ENCODE measurements at places on chromosomes 5 and 9.

- no peak for DNase-seq
Observed at GRCh38 chr5:141050622-141051520, at the start of gene PCDHB1. Gene PCDHB1 (plus strand): TSS chr5:141051374. CDS start chr5:141051471, 97 bp downstream.

DNA sequence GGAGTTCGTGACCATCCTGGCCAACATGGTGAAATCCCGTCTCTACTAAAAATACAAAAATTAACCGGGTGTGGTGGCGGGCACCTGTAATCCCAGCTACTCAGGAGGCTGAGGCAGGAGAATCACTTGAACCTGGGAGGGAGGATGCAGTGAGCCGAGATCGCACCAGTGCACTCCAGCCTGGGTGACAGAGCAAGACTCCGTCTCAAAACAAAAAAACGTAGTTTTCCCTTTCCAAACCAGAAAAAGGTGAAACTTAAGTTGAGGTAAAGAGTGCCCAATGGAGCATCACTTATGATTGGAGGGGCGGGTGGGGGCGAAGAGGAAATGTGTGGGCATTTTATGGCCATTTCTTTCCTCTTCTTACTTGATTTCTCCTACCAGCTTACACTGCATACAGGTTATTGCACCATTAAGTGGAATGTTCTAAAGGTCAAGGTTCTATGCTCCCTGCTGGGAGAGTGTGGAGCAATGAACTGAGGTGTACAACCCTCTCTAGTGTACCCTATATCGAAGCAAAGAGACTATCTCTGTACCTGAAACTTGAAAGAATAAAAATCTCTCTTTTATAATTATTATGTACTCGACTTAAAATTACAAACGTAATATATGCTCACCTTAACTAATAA lies 136.2 kb downstream of the DEPDC1B start:
- DNase-seq = no peak

GRCh38 chr5:80326468-80326867 lies 6.7 kb downstream of the SPZ1 start:
- no peak for DNase-seq

DNA sequence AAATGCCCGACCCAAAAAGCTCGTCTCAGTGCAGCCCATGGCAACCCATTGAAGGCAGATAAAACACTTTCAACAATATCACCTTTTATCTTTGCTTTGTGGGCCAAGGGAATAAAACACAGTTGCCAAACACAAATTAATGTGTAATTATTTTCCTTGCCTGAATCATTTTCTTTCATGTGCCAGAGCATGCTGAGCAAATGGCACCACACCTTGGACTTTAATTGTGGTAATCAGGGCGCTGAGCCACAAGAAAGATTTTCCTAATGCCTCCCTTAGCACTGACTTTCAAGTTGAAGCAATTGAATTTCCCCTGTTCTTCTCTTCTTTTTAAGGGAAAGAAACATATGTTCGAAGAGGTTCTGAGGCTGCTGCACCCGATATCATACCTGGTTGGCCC lies 297.1 kb upstream of the MSX2 start:
- no peak for DNase-seq

DNA sequence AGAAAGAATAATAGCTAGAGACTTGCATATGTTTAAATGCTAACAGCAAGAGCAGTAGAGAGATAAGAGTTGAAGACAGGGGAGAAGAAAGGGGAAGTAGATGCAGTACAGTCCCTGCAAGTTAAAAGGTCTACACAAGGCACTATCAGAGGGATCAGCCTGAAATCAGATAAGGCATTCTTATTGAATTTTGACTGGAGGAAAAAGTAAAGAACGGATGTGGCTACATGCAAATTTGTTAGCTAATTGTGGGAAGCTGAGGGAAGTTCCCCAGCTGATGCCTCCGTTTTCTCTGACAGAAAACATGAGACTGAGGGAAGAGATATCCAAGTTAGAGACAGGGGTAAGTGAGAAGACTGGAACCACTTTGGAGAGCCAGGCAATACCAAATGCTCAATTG lies 12.9 kb upstream of the RHOBTB3 start:
- DNase-seq = no peak

DNA sequence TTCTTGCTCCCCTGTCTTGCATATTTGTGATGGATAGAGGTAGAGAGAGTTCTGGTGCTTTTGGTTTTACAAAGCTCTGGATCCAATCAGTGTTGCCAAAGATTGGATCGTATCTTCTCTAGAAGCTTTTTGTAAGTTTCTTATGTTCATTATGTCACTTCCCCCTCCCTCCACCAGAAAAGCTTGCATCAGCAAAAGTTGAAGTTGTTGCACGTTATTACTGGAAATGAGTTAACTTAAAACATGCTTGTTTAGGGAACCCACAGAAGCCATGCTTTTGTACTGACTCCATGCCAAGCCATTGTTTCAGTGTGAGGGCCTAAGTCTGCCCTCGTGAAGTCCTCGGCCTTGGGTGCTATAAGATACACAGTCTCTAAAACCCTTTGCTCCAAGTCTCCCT lies 186.5 kb downstream of the ERCC6L2 start:
- no peak for DNase-seq

GRCh38 chr5:5644249-5644648 lies 221.8 kb downstream of the ICE1 start:
- DNase-seq = no peak

DNA sequence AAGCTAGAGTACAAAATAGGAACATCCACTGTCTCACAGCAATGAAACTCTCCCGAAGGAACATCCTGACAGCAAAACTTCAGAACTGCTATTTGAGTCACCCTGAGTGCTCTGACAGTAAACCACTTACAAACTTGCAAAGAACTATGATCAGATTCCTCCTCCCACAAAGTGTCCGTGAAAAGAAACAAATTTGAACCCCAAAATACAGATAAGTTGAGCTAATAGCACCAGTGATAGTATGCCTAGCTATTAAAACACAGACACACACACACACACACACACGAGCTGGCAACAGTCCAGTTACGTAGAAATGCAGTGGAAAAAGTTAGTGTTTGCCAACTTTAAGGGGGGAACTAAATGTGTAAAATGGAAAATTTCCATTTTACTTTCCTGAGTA lies 3.1 kb upstream of the GLIS3 start:
- DNase-seq = no peak

- DNase-seq = no peak
Observed at GRCh38 chr5:102975457-102976182, 144.3 kb downstream of the GIN1 start.

- DNase-seq = no peak
Observed at GRCh38 chr5:167280111-167280510, 1011.3 kb upstream of the WWC1 start.

DNA sequence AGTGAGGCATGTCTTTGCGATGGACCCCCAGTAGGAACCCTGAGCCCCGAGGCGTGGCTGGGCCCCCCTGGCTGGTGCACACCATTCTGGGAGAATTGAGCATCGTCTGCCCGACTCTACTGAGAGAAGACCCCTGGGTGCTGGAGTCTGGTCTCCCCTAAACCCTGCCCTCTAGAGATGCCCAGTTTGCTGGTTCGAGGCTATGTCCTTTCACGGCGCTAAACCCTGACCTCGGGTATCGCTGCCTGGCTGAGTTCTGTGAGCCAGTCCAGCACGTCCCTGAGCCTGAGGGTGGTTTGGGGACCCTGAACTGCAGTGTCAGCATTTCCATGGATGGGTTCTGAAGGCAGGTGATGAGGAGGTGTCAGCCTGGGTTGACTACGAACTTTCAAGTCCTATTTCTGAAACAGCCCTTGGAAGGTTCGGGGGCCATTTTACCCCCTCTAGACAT lies 128.8 kb downstream of the RXRA start:
- DNase-seq = no peak

GRCh38 chr5:140351609-140352334 lies 5.4 kb upstream of the HBEGF start:
- DNase-seq = no peak

DNA sequence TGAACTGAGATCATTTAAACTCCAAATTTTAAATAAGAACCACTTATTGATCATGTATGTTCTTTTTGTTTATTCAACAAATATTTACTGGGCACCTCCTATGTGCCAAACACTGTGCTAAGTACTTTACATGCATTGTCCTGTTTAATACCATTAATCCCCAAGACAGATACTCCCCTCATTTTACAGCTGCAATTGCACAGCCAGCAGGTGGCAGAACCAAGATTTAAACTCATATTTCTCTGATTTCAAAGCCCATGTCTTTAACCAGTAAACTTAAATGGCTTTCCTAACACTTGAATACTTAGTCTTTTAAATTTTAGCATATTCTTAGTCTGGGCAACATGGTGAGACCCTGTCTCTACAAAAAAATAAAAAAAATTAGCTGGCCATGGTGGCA lies 43.4 kb upstream of the KIAA1958 start:
- no peak for DNase-seq

DNA sequence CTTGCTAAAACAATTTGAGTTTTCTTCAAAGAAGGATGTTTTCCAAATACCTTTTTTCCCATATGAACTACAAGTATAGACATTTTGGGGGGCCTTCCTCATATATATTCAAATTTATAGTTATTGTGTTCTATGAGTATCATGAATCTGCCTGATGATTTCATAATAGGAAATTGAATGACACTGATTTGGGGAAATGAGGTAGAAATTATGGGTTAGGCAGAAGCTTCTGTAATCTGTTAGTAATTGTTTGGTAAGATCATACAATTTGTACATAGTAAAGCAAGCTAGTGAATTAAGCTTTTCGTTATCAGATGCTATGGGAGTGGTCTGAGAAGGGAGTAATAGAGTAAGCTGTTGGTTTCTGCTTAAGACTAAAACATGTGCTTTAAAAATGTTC lies 98.0 kb downstream of the TRIO start:
- DNase-seq = no peak

GRCh38 chr5:103454770-103455169 lies 107.8 kb downstream of the NUDT12 start:
- DNase-seq = no peak

DNA sequence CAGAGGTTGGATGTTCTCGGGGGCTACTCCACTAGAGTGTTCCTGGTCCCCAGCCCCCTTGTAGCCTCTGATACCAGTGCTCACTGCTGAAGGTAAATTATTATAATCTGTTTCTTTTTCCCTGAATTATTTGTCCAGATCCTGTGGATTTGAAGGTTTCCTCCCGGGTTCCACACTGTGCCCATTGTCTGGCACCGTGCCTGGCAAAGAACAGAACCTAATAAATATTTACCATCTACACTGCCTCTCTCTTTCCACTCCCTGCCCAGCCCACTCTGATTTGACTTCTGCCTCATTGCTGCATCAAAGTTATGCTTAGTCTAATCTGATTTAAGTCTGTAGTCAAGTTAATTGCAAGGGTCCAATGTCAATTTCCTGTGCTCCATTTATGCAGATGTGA lies 322.9 kb downstream of the NTRK2 start:
- no peak for DNase-seq

- no peak for DNase-seq
Observed at GRCh38 chr5:44048276-44048984, 340.8 kb downstream of the FGF10 start.

DNA sequence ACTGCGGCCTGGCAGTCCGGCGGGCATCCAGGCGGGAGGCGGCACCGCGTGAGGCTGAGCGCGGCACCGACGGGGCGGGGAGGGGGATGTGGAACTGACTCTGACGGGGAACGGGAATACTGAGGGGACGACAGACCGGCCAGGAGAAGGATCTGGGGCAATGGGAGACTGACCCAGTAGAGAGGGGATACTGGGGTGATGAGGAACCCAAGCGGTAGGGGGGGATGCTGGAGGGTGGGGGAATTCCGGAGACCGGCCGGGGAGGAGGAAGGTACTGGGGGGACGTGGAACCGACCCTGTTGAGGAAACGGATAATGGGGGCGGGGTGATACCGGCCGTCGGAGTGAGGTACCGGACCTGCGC lies 423 bp downstream of the IPPK start:
- DNase-seq = peak; percentile 50

- DNase-seq = peak; percentile 21
Observed at GRCh38 chr9:93278144-93278543, 94.2 kb downstream of the WNK2 start.

DNA sequence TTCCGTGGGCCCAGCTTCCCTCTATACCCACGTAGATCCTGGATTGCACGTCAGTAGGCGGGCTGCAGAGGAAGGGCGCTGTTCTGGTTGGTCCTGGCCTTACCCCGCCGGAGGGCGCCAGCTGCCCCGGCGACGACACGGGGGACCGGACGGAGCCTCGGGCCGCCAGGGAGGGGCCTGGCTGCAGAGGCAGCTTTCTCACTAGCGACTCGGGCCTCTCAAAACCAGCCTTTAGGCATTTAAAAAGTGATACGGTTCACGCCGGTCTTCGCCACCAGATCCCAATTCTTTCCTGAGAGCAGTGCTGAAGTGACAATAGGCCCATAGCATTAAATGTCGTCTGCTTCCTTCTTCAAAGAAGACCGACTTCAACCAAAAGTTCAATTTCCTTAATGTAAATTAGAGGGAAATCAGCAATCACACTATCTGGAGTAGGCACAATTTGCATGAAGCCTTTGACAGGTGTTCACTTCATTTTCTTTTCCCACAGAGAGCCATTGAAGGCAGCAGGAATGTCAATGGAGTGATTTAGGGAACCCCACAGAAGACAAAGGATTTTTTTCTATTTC lies 17.6 kb upstream of the UBE2D2 start:
- DNase-seq = peak; percentile 55
